LoVo (cell line): ENCODE measurements at places on chromosomes 2 and 18.
A peak's percentile ranks its signal among the peaks of the same experiment; 100 is the strongest.

GRCh38 chr2:170454471-170455372 is 260.4 kb upstream of the SP5 start:
- DNase-seq = no peak

- DNase-seq = no peak
Observed at GRCh38 chr2:28661589-28662001, 90.0 kb upstream of the PPP1CB start.

GRCh38 chr2:56266761-56267414 is 83.1 kb downstream of the CCDC85A start:
- DNase-seq = no peak

- no peak for DNase-seq
Observed at GRCh38 chr18:13443552-13443951, 225.0 kb downstream of the LDLRAD4 start.

DNA sequence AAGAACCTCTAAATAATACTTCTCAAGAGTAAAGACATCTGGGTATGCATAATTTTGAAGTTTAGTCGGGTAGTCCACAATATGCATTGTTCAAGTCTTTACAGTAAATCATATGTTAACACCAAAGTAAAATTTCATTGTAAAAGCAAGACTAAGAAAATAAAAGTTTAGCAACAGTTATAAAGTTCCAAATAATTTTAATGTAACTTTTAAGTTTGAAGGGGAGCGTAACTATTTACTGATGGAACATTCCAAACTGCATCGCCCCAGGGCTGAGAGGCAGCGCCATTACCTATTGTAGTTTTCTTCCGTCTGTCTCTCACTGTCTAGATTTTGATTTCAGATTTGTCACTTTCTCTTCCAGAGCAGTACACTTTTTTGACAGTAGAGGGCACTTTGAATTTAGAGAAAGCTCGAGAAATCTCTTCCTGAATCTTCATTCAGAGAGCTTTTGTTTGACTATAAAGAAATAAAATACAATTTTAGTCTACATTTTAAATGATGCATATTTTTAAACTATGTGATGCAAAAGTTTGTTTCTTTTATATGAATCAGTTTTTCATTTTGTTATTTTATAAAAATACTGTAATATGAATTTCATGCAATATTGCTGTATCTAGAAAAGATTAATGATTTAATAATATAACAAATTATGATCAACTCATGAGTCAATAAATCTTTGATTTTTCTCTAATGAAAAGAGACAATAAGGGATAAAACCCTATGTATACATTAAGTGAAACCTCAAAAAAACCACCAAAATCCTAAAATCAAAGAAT is 389.8 kb downstream of the FIGN start:
- peak; percentile 58 for DNase-seq

GRCh38 chr2:198591586-198591985 is 787.2 kb downstream of the PLCL1 start:
- no peak for DNase-seq

DNA sequence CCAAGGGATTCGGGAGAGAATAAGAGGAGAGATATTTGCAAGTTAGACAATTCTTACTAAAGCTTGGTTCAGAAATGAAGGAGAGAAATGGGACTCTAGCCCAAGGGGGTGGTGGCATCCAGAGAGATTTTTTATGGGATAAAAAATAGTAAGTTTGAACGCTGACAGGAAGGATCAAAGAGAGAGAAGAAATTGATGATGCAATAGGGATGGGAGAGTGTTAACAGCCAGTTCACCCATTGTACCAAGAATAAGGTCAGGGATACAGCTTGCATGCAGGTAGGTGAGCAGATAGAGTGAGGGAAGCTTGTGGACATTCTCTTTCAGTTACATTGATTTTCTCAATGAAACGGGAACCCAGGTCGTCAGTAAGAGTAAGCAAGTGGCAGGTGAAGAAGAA is 1.2 kb upstream of the ARHGAP25 start:
- DNase-seq = no peak

- no peak for DNase-seq
Observed at GRCh38 chr2:169300636-169301530, 61.5 kb downstream of the LRP2 start.

GRCh38 chr2:165582409-165582808 is 112.9 kb downstream of the CSRNP3 start:
- no peak for DNase-seq

GRCh38 chr2:113240150-113240914 is 38.4 kb downstream of the PAX8 start:
- DNase-seq = peak; percentile 47

GRCh38 chr2:179277429-179278196 is 13.0 kb upstream of the SESTD1 start:
- DNase-seq = no peak

DNA sequence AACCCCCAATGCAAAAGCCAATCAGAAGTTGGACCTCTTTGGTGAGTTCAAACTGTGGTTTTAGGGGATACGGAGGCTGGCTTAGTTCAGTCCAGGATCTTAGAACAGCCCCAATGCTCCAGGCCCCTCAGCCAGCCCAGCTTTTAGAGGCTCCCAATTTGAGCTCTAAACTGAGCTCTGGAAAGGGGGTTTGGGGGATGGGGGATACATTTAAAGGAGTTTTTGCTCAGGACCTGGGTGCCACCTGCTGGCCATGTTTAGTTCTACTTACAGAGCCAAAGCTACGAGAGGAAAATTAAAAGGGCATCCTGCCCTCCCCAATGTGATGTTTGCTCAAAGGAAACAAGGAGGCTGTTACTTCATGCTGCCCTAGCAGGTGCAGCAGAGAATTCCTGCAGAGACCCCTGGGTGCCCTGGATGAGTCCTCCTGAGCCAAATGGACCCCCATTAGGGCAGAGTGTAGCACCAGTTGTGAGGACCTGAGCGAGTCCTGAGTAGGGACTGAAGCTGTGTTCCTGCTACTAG is 15.9 kb upstream of the TMEM214 start:
- peak; percentile 56 for DNase-seq

GRCh38 chr2:62338111-62338510 is 142.2 kb downstream of the B3GNT2 start:
- no peak for DNase-seq

GRCh38 chr2:69453475-69454129 is 16.4 kb upstream of the NFU1 start:
- DNase-seq = no peak

GRCh38 chr2:71742953-71743601 is 289.7 kb downstream of the DYSF start:
- DNase-seq = peak; percentile 63

DNA sequence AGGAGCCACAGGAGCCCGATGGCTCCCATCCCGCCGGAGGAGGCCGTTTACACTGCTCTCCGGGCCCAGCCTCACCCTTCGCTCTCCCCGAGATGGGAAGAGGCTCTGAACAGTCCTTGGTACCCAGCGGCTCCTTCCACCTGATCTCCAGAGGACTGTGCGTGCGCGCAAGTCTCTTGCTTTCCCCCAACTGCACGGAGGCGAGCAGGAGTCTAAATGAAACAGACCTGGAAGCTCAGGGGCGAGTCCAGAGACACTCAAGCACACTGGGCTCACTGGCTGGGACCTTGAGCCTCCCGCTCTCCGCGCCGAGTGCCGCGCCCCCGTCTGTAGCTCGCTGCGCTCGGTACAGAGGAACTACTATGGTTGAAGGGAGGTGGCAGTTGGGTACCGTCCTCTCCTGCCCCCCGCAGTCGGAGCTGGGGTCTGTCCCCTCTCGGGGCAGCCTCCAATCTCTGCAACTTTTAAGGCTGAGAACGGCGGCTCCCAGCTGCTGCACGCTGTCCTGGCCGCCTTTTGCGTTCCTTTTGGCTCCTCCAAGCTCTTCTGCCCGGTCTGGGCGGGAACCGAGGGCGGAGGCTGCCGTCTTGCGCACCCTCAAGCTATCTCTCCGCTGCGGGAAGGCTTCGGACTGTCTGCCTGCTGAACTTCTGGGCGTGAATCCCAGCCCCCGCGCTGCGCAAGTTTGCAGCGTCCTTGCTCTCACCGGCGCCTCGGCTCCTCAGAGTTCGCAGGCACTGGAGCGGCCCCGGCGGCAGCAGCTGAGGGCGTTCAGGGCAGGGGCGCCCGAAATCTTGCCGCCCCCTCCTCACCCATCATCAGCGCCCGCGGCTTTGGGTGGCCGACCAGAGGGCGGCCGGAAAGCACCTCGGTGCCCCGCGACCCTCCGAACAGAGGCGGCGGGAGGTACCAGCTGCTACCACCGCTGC is 491 bp downstream of the ALK start:
- no peak for DNase-seq

GRCh38 chr2:163692611-163693482 is 43.0 kb downstream of the FIGN start:
- no peak for DNase-seq

DNA sequence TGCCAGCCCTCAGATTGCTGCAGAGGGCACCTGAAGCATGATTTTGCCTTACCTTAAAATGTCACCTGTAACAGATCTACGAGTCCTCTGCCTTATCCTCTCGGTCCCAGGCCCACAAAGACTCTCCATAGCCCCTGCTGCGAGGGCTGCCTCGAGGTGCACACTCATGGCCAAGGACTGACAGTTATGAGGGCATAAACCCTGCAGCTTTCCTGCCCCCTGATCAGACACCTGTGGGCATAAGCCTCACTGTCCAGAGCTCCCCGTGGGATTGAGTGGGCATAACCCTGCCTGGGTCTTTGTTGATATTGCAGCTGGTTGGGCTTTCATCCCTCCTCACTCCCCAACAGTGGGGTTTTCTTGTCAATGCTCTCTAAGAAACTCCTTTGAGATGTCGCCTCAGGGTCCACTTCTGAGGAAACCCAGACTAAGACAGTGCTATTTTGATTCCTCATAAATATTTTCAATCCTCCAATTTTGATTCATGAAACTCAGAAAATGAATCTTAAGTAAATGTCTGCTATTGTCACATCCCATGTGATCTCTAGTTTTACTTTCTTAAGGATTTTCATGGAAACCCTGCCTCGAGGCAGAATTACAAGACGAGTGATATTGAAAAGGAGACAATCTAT is 108.5 kb upstream of the NCK2 start:
- no peak for DNase-seq

GRCh38 chr18:36663312-36663711 is 165.5 kb downstream of the TPGS2 start:
- DNase-seq = no peak
